Pancreas (tissue), 10 donors: ENCODE measurements at places on chromosomes 6 and 20. TPM values are rescaled to one million over a fixed set of nuclear protein-coding genes. Genes with fewer than 3 reads are reported as not detected.

CTAGE9 gene
- not detected for total RNA-seq

CST5 gene
- total RNA-seq = 0.23 TPM

MOCS1 gene
- total RNA-seq = 7.9 TPM

TXLNB gene
- 0.05 TPM for total RNA-seq

MUC21 gene
- total RNA-seq = not detected

DNA sequence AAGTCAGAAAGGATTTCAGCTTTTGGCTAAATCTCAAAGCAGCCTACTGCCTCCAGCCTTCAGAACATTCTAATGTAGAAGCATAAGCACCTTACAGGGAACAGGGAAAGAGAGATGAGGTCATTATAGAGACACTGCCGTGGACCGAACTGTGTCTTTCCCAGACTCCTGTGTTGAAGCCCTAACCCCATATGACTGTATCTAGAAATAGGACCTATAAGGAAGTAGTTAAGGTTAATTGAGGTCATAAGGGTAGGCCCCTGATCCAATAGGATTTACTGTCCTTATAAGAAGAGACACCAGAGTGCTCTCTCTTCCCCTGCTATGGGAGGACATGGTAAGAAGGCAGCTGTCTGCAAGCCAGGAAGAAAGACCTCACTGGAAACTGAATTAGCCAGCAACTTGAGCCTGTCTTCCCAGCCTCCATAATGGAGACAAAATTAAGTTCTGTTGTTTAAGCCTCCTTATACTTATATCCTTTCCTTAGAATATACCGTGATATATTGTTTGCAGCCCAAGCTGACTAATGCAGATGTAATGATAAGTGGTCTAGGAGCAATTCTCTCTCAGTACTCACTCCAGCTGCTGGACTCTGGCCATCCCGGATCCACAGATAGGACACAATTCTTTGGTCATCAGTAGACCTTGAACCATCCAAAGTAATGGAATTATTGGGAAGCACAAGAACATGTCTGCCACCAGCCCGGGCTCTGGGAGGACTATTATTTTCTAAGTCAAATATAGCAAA, 71.4 kb downstream of the ALDH5A1 start:
- no peak overlapping the region for H3K4me3 ChIP-seq
- no peak overlapping the region for H3K27ac ChIP-seq
- DNase-seq = no peak
- no peaks in the 10 kb centered on the region for H3K27me3 ChIP-seq
- H3K4me1 ChIP-seq = no peaks in the 10 kb centered on the region

GRCh38 chr6:157841211-157841840, 18.3 kb downstream of the SNX9 start:
- no peaks in the 10 kb centered on the region for H3K36me3 ChIP-seq
- H3K4me1 ChIP-seq = peaks cover 37% of the 10 kb centered on the region
- no peak overlapping the region for H3K27ac ChIP-seq
- H3K27me3 ChIP-seq = no peaks in the 10 kb centered on the region
- H3K4me3 ChIP-seq = no peak overlapping the region

- no peaks in the 10 kb centered on the region for H3K36me3 ChIP-seq
- H3K4me3 ChIP-seq = no peak overlapping the region
- H3K27me3 ChIP-seq = no peaks in the 10 kb centered on the region
- H3K27ac ChIP-seq = no peak overlapping the region
Measured at GRCh38 chr6:90263633-90264032, 33.0 kb downstream of the BACH2 start.

- H3K4me3 ChIP-seq = peak within 1 kb of the TSS; percentile 65
- H3K27ac ChIP-seq = no peak within 1 kb of the TSS
- H3K27me3 ChIP-seq = no peaks in the 10 kb centered on the region
- DNase-seq = peak; percentile 99
- peaks cover 19% of the 10 kb centered on the region for H3K4me1 ChIP-seq
Measured at GRCh38 chr20:41617902-41618806, at the start of gene CHD6. Gene CHD6 (minus strand): TSS chr20:41618377. CDS start chr20:41551337, 67,040 bp downstream.

GRCh38 chr6:158031381-158032353, 50.0 kb downstream of the SYNJ2 start:
- no peaks in the 10 kb centered on the region for H3K36me3 ChIP-seq
- no peak overlapping the region for H3K27ac ChIP-seq
- no peak for DNase-seq
- peaks cover 13% of the 10 kb centered on the region for H3K4me1 ChIP-seq
- H3K4me3 ChIP-seq = no peak overlapping the region
- H3K27me3 ChIP-seq = no peaks in the 10 kb centered on the region

DNA sequence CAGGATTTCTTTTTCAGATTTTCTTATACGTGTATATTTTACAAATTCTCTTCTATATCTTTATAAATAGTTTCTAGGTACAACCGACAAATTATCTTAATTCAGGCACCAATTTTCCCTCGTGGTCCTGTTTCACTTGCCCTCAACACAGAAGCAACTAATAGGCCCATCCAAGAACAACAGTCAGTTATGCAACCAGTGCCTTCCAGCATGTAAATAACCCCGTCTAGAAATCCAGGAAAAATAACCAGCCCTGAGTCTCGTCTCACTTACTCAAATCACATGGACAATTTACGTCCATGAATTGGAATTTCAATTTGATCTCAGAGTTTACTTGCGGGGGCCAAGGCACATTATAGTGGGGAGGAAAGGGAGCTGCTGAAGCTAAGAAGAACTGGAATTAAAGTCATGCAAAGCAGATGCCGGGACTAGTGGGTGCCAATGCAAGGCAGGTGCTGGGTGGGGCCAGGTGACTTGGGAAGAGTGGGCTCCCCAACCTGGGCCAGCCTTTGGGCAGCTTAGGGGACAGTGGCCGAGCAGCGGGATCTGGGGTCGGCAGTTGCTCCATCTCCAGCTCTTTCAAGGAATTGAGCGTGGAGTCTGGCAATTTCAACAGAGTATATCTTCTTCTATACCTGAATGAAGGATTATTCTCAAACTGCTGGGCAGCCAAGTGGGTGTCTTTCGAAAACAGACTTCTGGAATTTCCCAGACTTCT, 121.7 kb downstream of the EDN3 start:
- H3K4me1 ChIP-seq = no peaks in the 10 kb centered on the region
- no peak for DNase-seq
- no peaks in the 10 kb centered on the region for H3K27me3 ChIP-seq

DNA sequence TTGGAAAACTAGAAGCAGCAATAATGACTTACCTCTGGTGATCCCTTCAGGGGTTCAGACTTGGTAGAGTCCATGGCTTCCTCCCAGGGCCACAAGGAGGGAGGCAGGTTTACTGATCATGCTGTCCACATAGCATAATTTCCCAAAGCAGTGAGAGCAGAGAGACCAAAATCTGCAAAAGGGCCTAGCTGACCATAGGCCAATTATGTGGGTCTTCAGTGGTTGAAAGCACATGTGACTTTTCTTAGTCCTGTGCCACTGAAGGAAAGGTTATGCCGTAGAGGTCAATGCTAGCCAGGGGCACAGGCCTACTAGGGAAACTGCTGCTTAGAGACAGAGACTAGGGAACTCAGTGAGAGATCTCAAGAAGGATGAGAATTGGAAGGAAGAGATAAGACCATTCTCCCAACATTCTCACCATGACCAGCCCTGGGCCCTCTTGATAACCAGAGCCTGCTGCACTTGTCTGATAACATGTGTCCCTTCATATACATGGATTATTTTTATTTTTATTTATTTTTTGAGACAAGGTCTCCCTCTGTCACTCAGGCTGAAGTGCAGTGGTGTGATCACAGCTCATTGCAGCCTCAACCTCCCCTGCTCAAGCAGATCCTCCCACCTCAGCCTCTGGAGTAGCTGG, 2.0 kb upstream of the GTPBP2 start:
- H3K4me3 ChIP-seq = no peak overlapping the region
- H3K27me3 ChIP-seq = no peaks in the 10 kb centered on the region
- no peaks in the 10 kb centered on the region for H3K36me3 ChIP-seq
- H3K27ac ChIP-seq = no peak overlapping the region
- peaks cover 4% of the 10 kb centered on the region for H3K4me1 ChIP-seq

DNA sequence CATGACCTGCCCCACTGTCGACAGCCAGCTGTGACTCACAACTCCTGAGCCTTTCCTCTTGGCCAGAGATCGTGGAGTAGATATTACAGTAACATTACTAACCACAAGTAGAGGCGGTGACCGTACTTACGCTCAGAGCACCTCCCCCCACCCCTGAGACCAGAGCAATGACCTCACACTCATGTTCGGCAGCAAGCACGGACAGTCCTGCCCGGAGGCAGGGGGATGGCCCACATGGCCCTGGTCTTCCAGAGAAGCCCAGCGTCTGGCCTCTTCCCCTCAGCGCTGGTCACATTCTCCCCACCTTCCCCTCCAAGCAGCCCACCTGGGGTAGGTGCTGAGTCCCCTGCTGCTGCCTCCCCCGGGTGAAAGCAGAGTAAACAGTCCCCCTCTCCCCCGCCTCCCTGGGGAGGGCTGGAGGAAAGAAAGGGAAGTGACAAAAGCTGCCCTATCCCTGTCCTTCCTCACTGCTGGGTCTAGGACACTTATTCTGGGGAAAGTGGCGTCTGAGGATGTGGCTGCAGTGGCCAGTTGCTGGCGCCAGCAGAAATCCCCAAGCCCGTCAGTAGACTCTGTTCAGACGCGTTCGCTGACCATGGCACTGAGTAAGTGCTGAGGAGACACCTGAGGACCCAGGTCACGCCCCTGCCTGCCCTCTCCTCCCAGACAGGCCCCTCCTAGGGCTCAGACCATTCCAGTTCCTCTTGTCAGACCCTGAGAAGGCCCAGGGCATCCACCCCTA, 68.5 kb downstream of the MRPL14 start:
- no peaks in the 10 kb centered on the region for H3K36me3 ChIP-seq
- H3K4me3 ChIP-seq = no peak overlapping the region
- H3K4me1 ChIP-seq = no peaks in the 10 kb centered on the region
- no peaks in the 10 kb centered on the region for H3K27me3 ChIP-seq
- peak overlapping the region; percentile 75 for H3K27ac ChIP-seq
- peak; percentile 57 for DNase-seq

GRCh38 chr6:166341464-166341863, 881 bp downstream of the SFT2D1 start:
- H3K36me3 ChIP-seq = no peaks in the 10 kb centered on the region
- no peak overlapping the region for H3K27ac ChIP-seq
- peaks cover 13% of the 10 kb centered on the region for H3K4me1 ChIP-seq
- H3K4me3 ChIP-seq = peak overlapping the region; percentile 91

DNA sequence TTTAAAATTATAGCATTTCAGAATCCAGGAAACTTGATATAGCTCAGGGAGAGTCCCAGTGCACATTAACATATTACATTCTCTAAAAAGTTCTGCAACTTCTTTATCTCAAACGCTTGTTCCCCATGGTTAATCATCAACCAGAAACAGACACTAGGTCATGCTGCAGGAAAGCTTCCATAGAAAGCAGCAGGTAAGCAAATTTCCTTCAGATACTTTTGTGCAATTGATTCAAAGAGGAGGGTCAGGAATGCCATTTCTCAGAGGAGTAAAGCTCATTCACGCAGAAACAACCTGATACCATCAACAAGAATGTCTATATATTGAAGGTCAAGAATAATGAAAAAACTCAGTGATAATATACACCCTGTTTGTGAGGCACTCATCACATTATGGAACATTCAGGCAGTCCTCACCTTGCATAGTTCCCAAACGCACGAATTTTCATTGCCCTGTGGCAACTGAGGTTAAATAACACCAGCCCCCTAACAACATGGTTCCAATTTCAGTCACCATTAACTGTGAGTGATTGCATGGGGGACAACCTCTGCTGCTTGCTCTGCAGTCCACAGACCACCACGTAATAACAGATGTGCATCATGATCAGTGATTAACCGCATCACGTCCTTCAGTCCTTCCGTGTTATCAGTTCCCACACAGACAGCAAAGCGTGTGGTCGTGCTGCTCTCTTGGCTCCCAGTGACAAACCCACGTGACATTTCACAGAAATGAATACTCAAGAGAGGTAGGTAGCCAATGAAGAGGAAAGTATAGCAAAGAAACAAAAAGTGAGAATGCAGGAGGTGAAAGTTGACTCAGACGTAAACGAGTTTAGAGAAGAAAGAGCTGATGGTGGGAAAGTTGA, 95.7 kb downstream of the LY86 start:
- no peaks in the 10 kb centered on the region for H3K27me3 ChIP-seq
- no peak overlapping the region for H3K4me3 ChIP-seq
- H3K27ac ChIP-seq = peak overlapping the region; percentile 77
- peaks cover 24% of the 10 kb centered on the region for H3K4me1 ChIP-seq
- no peak for DNase-seq
